Caudate nucleus (tissue), 63 donors: ENCODE measurements at places on chromosomes 1 and 21.

DNA sequence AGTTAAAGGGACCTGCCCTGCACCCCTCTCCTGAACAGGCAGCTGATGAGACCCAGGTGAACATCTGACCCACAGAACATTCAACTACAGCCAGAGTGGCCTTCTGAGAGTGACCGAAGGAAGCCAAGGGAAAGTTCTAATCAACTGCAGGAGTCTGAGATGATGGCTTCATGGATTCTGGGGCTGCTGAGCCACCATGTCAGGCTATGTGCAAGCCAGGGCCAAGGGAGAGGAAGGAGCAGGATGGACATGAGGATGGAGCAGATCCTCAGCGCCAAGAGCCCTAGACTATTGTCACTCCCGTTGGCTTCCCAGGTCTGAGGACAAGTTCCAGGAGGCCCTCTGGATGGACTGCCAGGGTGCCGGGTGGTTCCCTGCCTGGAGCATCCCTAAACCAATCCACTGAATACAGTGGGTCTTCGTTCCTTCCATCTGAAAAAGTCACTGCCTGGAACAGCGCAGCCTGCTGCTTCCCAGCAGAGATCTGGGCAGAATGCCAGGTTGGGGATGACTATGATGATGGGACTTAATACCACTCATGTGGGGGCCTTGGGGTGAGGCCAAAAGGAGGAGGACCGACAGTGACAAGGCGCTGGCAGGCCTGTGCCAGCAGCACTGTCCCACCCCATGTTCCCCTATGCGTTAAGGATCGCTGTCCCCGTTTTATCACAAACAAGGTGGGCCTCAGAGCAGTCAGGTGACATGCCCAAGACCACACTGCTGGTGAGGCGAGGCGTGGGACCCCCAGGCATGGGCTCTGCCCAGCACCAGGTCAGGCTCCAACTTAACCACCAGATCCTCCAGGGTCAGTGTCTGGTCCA is 19.8 kb downstream of the SPOCD1 start:
- DNase-seq = no peak

GRCh38 chr1:75425001-75425650 is 185.8 kb downstream of the SLC44A5 start:
- DNase-seq = no peak

DNA sequence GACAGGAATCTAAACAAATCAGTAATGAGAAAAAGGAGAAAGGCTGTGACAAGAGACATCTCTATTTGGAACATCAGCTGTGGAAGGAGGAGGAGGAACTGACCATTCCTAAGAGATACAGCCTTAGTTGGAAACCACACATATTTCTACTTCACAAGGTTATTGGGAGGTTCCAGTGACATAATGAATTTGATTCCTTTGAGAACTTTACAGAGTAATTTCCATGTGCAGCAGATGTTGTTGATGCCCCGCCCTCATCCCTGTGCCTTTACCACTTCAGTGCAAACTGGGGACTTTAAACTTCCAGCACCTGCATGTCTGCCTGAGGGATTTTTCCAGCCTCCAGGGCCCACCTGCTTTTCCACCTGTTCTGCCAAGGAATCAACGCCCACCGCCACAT is 9.3 kb upstream of the ST6GALNAC5 start:
- no peak for DNase-seq

- no peak for DNase-seq
These were observed 20.2 kb downstream of the LMOD1 start for GRCh38 chr1:201925981-201926645.

DNA sequence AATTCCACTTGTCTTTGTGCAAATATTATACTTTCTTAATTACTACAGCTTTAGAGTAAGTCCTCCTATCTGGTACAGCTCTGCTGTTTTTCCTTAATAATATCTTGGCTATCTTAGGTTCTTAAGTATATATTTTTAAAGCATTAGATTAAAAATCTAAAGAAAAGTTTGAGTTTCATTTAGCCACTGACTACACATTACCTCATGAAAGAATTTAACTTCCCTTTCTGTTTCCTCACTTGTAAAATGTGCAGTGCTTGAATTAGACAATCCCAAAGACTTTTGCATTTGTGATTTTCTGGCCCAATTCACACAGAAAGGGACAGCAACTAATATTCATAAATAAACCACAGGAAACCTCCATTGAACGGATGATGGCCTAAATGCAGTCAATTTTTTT is 126.4 kb upstream of the SAMSN1 start:
- no peak for DNase-seq

DNA sequence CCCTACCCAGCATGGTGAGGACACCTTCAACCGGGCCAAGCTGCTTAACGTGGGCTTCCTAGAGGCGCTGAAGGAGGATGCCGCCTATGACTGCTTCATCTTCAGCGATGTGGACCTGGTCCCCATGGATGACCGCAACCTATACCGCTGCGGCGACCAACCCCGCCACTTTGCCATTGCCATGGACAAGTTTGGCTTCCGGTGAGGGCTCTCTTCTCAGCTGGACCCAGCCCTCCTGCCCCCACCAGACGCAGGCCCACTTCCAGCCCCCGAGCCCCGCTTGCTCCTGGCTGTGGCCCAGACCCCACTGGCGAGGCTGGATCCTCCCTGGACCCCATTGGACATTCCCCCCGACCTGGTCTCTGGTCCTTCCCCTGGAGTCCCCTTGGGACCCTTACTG is 5.8 kb downstream of the B4GALT2 start:
- DNase-seq = no peak

DNA sequence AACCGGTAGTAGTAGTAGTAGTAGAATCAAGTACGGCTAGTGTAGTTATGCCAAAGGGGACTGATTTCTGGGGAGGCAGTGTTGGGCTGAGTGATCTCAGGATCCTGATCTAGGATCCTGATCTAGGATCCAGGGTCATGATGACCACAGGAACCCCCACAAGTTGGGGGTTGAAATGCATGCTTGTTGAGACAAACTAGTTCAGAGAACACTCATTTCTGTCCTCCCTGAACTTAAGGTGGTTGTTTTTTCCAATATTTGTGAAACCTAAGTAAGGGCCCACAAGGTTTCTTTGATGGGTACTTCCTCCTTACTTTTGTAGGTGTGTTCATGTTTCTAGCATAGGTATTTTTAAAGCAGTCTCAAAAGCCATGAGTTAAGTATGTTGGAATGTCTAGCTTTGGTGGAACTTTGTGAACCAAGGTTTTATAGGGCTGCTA is 33.9 kb upstream of the PDC start:
- DNase-seq = no peak

GRCh38 chr21:28421716-28422524 is 570.8 kb downstream of the LTN1 start:
- no peak for DNase-seq

DNA sequence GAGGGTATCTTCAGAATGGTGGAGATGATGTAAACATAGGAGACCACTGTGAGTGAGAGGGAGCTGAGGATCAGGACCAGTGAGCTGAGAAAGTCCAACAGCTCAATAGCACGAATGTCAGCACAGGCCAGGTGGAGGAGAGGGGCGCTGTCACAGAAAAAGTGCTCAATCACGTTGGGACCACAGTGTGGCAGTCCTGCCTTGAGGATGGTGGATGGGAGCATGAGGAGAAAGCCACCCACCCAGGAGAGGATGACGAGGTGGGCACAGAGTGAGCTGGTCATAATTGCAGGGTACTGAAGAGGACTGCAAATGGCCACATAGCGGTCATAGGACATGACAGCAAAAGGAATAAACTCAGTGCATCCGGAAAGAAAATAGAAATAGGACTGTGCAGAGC is 8.1 kb downstream of the OR11L1 start:
- no peak for DNase-seq

GRCh38 chr1:246528933-246529731 is 22.1 kb upstream of the SMYD3 start:
- no peak for DNase-seq

DNA sequence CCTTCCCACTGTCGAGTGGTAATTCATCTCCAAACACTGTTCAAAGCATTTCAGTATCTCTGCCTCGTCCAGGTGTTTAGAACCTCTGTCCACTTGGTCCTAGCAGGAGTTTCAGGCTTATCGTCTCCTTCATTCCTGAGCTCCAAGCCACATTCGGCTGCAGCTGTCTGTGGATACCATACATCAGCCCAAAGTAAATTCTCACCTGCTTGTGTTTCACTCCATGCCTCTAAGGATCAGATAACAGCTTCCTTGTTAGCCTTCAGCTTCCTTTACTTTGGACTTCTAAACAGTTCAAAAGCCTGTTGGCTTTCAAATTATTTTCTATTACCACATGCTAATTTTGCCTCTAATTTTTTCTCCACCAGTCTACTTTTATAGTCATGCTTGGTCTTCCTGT is 219.0 kb upstream of the L1TD1 start:
- DNase-seq = no peak

- no peak for DNase-seq
These were observed 52.7 kb downstream of the POFUT2 start for GRCh38 chr21:45234965-45235364.

GRCh38 chr21:31556662-31557061 is 102.8 kb upstream of the SOD1 start:
- no peak for DNase-seq

- DNase-seq = no peak
These were observed 25.7 kb downstream of the GPR161 start for GRCh38 chr1:168110896-168111545.

DNA sequence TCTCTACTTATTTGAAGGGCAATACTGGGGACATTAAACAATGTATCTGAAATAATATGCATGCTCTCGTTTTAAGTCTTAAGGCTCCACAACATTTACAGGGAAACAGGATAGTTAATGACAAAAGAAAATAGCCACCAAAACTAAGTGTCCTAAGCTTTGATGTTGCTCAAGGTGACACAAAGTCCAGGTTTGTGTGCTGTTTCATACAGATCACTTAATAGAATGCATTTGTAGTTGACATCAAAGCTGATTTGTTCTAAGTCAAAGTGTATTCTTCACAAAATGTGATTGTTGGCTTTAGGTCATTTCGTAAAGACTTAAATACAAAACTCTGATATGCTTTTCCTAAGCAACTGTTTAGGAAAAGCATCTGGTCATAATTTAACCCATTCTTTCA is 37.5 kb upstream of the MTR start:
- DNase-seq = no peak

- no peak for DNase-seq
These were observed 197.6 kb downstream of the CAMTA1 start for GRCh38 chr1:6982860-6983259.

DNA sequence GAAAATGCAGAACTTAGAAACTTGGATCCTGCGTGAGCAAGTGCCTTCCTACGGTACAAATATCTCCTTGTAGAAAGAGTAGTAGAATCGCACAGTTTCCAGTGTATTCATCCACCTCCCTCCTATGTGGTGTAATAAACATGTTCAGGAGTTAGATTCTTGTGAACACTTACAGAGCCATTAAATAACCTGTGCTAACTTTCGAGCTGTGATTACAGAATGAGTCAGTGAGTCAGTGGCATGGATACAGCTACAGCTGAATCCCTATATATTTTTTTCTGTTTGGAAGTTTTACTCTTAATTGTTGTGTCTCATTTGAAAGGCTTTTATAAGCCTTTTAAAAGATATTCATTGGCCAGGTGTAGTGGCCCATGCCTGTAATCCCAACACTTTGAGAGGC is 148.7 kb downstream of the EDEM3 start:
- DNase-seq = no peak

- no peak for DNase-seq
These were observed 332.2 kb upstream of the USP24 start for GRCh38 chr1:55547405-55547804.

- no peak for DNase-seq
These were observed 2.9 kb upstream of the SYDE2 start for GRCh38 chr1:85203573-85204171.

DNA sequence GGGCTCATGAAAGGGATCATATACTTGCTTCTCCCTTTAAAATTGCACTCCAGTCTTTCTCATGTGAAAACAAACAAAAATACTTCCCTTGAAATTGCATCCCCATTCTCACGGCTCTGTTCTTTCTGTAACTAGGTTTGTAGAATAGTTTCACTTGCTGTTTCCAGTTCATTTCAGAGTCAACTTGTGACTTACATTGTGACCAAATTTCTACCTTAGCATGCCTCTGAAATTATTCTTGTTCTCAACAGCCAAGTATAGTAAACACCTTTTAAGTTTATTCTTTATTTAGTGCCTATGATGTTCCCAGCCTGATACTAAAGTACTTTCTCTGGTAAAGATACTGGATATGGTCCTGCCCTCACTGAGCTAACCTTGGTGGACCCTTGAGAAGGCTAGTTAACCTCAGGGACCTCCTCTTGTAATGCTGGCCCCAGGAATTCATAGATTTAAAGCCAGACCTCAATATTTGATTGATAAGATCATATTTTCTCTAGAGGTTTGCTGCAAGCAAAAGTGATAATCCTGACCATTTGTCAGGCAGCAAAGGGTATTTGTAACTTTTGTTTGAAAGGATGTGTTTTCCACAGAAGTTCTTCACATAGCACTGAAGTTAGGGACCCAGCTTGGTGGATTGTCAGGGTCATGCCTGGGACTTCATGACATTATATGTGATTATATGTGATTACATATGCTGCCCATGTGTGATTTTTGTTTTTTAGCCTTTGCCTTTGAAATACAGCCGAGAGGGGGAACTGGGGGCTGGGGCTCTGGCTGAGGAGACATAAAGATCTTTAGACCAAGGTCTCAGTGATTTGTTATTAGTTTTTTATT is 29.6 kb downstream of the VANGL2 start:
- DNase-seq = no peak

GRCh38 chr1:210645582-210646257 is 317.0 kb downstream of the HHAT start:
- no peak for DNase-seq

DNA sequence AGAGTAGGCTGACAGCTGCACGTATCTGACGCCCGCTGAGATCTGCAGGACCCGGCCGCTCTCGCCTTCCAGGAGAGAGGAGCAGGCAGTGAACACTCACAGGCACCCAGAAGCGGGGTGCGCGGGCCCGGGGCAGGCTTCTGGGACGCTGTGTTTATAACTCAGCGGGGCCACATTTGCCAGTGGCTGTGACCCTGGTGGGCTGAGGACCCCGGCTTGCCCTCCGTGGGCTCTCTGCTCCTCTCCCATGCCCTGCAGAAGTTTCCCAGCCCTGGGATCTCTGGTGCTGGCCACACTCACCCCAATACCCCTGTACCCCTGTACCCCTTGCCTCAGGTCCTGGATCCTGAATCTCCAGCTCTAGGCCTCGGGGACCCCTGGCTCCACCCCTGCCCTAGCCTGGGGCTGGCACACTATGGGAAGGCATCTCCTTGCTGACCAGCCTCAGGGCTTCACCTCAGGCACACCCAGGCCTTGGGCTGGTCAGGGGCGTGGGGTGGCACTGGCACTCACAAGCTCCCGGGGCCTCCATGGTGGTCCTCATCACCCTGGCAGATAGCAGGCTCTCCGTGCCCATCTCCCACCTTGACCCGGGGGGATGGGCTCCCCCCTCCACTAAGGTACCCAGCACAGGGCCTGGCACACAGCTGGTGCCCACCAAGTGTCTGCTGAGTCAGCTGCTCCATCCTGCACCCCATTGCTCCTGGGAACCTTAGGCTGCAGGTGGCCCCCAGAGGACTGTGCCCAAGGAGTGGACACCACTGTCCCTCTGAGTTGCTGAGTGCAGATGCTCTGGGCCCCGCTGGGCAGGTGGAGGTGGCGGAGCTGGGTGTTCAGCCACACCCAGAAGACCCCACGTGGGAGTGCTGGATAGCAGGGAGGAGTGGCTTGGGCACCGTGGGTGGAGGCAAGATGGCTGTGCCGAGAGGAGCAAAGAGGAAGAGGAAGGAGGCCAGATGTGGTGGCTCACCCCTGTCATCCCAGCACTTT is 32.4 kb downstream of the MORN1 start:
- no peak for DNase-seq
